Psoas muscle (tissue), 8 donors: ENCODE measurements at places on chromosomes 3 and 15. TPM values are rescaled to one million over a fixed set of nuclear protein-coding genes. Genes with fewer than 3 reads are reported as not detected.

The ZKSCAN7 gene
- total RNA-seq: 1.2 TPM

The RASL12 gene
- total RNA-seq: 6.3 TPM

DNA sequence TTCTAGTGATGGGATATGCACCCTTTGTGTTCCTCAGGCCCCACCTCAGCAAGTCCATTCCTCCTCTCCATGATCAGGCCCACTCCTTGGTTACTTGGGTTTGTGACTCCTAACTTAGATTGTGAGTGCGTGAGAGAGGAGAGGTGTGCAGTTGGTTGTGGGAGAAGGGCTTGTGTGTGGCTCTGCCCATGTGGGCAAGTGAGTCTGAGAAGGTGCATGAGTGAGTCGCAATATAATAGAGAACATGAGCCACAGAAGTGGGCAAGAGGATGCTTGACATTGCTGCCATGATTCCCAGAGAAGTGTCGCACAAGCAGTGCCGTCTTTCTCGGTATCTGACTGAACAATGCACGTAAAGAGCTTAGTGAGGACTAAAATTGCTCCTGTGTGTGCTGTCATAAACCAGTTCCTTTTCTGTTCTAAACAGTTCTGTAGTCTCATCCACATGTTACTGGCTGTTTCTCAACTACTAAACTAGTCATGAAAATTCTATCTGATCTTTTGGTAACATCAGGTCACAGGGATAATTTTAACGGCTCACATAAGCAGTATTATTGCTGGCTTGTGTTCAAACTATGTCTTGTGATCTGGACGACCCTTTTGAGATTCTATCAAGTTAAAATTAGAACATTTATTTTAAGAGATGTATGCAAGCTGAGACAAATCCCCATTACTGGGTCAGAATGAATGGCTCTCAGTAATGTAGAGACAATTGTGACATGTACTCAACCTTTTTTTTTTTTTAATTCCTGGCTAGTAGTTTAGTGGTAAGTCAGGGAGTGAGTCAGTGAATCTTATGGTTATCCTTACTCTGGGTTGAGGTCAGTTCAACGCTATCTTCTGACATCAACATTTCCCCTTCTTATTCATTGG is 25.6 kb downstream of the GYG1 start:
- H3K36me3 ChIP-seq: peaks cover 5% of the 10 kb centered on the region
- H3K27ac ChIP-seq: peak overlapping the region; percentile 92
- no peak overlapping the region for H3K4me3 ChIP-seq
- peaks cover 74% of the 10 kb centered on the region for H3K4me1 ChIP-seq
- no peaks in the 10 kb centered on the region for H3K27me3 ChIP-seq
- no peak for DNase-seq

DNA sequence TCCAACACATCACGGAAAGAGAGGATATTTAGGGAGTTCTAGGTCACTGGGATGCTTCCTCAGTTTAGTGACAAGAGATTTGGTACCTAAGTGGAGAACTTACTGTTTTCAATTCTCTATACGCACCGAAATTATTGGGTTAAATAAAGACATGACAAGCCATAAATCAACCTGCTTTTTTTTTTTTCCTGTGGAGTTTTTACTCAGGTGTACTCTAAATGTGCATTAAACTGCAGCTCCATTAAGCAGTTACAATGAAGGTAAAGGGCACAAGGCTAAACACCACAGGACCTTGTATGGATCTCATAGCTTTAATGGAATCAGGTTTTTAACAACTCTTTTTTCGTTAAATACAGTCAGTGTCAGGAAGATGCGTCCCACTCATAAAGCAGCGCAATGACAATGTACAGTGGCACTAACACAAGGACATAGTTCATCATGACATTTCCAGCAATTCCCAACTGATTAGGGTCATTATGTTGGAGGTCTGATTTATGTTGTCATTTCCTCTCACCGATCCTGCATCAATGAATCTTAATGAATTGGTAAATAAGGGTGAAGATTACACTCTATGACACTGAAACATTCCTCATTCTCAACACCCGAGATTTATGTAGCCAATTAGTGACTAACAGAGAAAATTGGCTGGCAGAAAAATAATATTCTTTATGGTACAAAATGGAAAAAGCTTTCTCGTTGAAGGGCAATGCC is 355.2 kb downstream of the FOXP1 start:
- peaks cover 12% of the 10 kb centered on the region for H3K4me1 ChIP-seq
- H3K4me3 ChIP-seq: no peak overlapping the region
- H3K27me3 ChIP-seq: no peaks in the 10 kb centered on the region
- no peak overlapping the region for H3K27ac ChIP-seq
- no peak for DNase-seq

- no peak for DNase-seq
- no peaks in the 10 kb centered on the region for H3K4me1 ChIP-seq
- no peaks in the 10 kb centered on the region for H3K36me3 ChIP-seq
- no peak overlapping the region for H3K4me3 ChIP-seq
- no peak overlapping the region for H3K27ac ChIP-seq
Observed at GRCh38 chr3:168558728-168559411, 463.1 kb upstream of the GOLIM4 start.
